OCI-LY7 (cell line): ENCODE measurements at places on chromosomes 3 and 15.

- DNase-seq, result peak; percentile 76
Observed at GRCh38 chr15:42549032-42549491, 424 bp downstream of the HAUS2 start.

- DNase-seq, result no peak
Observed at GRCh38 chr15:56176996-56177395, 66.7 kb downstream of the RFX7 start.

DNA sequence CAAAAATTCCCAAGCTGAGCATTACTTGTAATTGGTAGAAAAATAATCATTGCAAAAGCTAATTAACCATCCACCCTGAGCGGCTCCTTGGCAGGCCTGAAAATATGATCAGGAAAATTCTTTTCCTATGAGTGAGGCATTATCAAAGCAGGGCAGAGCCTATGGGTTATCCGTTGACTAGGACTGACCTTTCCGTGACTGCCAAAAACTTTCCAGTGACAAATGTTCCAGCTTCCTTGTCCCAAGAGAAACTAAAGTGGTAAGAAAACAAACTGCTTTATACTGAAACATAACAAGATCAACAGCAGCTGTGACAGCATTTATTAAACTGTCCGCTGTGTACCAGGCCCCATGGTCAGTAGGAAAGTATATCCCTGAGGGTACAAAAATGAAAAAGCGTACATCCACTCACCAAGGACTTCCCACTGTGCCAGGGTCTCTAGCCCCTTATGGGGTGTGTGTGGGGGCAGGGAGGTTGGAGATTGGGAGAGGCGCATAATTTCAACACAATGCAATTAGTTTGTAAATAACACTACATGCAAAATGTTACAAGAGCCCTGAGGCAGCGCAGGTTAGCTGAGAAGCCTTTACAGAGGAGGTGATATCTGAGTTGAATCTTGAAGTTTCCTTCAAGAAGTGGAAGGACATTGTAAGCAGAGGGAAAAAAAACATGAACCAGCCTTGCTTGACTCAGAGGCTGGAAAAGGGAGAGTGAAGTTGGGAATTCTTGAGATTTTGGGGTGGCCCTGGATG, 8.5 kb downstream of the LIPC start:
- DNase-seq, result no peak

DNA sequence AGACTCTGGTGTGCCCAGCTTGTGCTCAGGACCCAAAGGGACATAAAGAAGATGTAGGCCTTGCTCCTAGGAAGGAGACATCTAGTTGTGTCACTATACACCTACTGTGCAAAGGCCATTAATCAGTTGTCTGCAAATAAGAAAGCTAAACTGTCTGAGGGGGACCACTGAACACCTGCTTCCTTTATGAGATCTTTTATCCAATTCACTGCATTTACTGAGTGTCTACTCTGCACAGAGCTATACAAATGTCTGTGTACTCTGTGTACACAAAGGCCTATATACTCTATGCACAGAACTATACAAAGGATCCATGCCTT, 124.8 kb downstream of the CTNNB1 start:
- no peak for DNase-seq

DNA sequence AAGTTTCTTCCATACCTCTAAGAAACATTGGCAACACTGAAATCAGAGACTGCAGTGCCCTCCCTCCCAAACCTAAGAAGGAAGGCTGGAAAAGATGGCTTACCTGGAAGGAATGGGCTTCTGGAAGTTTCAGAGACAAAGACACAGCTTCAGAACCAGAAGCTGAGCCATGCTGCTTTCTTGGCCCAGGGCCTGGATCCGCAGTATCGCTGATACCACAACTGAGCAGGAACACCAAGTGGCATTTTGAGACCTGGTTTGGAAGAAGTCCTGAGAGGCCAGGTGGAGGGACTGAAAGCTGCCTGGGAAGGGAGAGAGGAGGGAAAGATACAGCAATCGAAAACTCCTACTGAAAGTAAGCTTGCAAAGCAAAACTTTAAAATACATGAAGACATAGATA, 19.8 kb downstream of the GPR160 start:
- no peak for DNase-seq

- DNase-seq, result no peak
Observed at GRCh38 chr3:15102836-15103235, 3.9 kb upstream of the RBSN start.

DNA sequence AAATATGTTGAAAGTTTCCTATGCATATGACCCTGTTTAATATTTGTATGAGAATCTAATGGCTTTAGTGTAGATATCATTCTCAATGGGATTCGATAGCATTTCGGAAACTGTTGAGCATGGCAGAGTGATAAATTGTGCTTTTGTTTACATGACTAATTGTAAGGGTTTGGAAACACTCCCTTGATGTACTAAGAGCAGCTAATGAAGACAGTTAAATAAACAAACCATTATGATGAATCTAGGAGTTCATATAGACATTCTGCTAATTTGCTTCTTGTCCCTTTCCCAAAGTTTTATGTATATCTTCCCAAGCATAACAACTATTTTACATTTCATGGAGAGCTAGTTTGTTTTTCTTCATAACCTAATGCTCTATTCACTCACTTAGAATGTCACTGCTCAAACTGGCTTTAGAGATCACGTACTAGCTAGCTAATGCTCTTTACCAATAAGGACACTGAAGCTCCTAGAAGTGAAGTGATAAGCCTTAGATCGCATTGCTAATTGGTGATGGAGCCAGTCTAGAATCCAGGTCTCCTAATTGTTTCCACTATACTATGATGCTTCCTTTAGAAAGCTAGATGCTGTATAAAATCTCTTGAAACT, 140.8 kb downstream of the TP63 start:
- no peak for DNase-seq

DNA sequence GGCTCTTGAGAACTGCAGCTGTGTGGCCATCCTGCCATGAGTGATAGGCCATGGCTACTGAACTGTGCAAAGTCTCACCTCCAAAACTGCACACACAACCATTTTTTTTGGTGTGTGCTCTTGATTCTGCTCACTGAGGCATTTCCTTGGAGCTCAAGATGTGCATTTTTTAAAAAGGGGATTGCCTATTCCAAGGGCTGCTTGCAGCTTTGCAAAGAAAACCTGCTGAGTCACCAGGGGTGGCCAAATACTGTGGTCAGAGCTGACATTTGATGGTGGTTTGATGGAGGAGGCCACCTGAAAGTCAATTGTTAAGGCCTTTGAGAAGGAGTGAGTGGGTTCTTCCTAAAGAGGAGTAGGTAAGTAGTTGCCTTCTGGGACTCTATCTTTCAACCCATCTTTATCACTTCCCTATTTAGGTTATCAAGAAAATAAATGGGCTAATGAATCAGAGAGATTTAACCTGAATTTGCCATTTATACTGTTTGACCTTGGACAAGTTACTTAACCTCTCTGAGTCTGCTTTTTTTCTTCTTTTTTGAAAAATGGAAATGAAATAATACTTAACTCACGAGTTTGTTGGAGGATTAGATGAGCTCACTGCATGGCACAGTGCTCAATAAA, 87.9 kb downstream of the CHST2 start:
- peak; percentile 92 for DNase-seq

- DNase-seq, result no peak
Observed at GRCh38 chr15:28098766-28099554, at the start of gene OCA2. Gene OCA2 (minus strand): TSS chr15:28099315. CDS start chr15:28081874, 17,441 bp downstream.

GRCh38 chr3:41044523-41044922, 154.8 kb upstream of the CTNNB1 start:
- no peak for DNase-seq

GRCh38 chr15:63605816-63606215, 8.6 kb downstream of the FBXL22 start:
- no peak for DNase-seq

- no peak for DNase-seq
Observed at GRCh38 chr3:125238759-125239158, 26.2 kb upstream of the SLC12A8 start.

GRCh38 chr15:59304034-59304795, 68.5 kb downstream of the MYO1E start:
- DNase-seq, result no peak

GRCh38 chr3:14177580-14178246, 688 bp downstream of the XPC start:
- DNase-seq, result peak; percentile 16

DNA sequence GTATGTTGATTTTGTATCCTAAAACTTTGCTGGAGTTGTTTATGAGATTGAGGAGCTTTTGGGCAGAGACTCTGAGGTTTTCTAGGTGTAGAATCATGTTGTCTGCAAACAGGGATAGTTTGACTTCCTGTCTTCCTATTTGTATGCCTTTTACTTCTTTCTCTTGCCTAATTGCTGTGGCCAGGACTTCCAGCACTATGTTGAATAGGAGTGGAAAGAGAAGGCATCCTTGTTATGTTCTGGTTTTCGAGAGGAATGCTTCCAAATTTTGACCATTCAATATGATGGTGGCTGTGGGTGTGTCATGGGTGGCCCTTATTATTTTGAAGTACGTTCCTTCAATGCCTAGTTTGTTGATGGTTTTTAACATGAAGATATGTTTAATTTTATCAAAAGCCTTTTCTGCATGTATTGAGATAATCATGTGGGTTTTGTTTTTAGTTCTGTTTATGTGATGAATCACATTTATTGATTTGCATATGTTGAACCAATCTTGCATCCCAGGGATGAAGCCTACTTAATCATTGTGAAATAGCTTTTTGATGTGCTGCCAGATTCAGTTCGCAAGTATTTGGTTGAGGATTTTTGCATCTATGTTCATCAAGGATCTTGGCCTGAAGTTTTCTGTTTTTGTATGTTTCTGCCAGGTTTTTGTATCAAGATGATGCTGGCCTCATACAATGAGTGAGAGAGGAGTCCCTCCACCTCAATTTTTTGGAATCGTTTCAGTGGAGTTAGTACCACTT, 188.1 kb downstream of the MINAR1 start:
- no peak for DNase-seq

DNA sequence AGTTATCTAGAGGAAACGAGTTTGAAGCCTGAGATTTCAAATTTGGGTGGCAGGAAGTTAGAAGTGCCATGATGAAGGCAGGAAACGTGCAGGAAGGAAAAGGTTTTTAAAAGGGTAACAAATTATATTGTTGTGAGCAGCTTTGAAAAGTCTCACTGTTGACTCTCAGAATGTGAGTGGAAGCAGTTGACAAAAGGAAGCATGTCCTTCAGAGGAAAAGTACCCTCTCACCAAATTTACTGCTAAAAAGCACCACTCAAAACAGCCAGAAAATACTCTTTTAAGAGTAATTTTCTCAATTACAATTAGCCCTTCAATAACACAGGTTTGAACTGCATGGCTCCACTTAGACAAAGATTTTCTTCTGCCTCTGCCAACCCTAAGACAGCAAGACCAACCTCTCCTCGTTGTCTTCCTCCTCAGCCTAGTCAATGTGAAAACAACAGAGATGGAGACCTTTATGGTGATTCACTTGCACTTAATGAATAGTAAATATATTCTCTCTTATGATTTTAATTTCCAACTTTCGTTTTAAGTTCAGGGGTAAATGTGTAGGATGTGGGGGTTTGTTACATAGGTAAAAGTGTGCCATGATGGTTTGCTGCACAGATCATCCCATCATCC, 117.1 kb upstream of the LIPC start:
- DNase-seq, result peak; percentile 17

- DNase-seq, result no peak
Observed at GRCh38 chr15:77577366-77577950, 55.3 kb downstream of the LINGO1 start.

- DNase-seq, result no peak
Observed at GRCh38 chr3:87268646-87269211, 7.7 kb downstream of the POU1F1 start.

GRCh38 chr15:39132954-39133600, 447.8 kb upstream of the THBS1 start:
- no peak for DNase-seq

DNA sequence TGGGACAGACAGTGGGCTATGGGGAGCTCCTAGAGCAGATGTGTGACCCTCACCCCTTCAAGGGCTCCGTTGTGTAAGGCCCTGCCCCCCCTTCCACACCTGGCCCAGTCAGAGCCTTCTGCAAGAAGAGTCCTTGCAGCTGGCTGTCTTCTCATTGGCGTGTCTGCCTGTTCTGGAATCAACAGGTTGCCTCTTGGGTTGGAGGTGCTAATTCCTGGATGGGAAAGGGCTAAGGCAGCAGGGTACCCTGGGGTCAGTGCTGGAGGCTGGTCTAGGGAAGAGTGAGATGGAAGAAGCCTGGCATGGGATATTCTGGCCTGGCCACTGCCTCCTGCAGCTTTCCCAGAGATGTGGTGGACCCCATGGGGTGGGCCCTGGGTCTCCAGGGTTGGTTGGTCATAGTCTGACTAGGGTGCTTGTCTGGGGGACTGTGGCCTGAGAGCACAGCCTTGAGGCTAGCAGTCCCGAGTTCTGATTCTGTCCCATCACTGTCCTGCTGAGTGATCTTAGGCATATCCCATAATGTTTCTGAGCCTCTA, 5.1 kb downstream of the TEX264 start:
- no peak for DNase-seq

- DNase-seq, result no peak
Observed at GRCh38 chr3:124033360-124034015, 41.6 kb upstream of the ROPN1 start.

DNA sequence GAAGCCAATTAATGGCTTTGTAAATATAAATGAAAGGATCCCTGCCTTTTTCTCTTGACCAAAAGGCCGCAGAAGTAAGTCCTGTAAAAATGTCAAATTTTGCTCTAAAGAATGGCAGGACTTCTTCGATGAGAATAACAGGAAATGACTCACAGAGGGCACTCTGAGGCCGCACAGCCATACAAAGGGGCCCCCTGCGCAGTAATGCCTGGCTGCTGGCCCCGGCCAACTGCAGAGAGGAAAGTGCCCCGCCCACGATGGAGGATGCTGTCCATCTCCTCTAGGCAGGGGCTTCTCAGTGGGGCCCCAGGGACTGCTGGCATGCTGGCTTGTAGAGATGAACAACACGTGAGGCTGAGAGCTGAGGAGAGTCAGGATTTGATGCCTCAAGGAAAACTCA, 18.1 kb upstream of the SCN10A start:
- DNase-seq, result no peak

GRCh38 chr3:118909763-118910162, 124.9 kb downstream of the IGSF11 start:
- no peak for DNase-seq
